ENCODE measurements at places on chromosomes 2 and 18.

DNA sequence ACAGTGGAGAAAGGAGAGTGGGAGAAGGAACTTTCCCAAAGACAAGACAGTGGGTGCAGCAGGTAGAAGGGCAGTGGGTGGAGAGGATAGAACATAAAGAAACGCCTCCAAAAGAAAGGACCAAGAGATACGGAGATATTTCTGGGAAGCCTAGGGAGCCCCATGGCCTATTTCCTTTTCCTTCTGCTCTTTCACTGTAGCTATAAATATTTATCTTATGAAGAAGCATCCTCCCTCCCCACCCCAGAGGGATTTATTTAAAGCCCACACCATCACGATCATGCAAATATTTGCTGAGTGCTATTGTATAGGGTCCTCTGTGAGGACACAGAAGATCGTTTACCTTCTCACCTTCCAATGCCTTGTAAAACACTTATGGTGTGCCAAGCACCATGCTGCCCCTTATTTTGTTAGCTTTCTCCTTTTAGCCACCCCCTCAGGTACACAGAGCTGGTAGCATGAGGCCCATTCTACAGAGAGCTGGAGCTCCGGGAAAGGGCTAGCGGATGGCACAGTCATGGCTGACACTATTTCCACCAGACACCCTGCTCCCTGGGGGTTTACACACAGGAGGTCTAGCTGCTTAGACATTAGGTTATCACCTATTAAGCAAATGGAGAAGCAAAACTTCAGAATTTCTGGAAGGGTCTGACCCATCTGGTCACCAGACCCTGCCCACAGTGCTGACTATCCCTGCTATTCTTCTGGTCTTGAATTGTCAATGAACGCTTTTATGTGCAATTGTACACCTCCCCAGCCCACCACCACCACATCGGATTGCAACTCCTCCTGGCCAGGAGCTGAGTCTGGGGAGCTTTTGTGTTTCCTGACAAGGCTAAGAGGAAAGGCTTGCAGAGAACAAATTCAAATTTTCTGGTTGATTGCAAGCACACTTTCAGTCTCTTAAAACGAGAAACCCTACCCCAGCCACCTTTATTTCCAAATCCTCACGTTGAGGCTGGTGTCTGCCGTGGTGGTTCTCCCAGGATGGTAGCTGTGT lies 91.8 kb upstream of the KLF7 start:
- peak; percentile 63 for DNase-seq

- peak; percentile 30 for DNase-seq
Observed at GRCh38 chr2:160471950-160472349, 21.7 kb downstream of the RBMS1 start.

- no peak for DNase-seq
Observed at GRCh38 chr2:149005471-149006077, 32.9 kb upstream of the LYPD6B start.

GRCh38 chr2:241215421-241215820 lies 26.9 kb downstream of the ANO7 start:
- no peak for DNase-seq

GRCh38 chr2:242031481-242032019 lies 162.0 kb downstream of the RTP5 start:
- DNase-seq: peak; percentile 94

GRCh38 chr2:3168230-3168891 lies 209.3 kb downstream of the EIPR1 start:
- peak; percentile 75 for DNase-seq

- DNase-seq: no peak
Observed at GRCh38 chr2:238774980-238775509, 72.8 kb upstream of the TWIST2 start.

GRCh38 chr2:159904127-159904958 lies 106.3 kb upstream of the CD302 start:
- DNase-seq: no peak

DNA sequence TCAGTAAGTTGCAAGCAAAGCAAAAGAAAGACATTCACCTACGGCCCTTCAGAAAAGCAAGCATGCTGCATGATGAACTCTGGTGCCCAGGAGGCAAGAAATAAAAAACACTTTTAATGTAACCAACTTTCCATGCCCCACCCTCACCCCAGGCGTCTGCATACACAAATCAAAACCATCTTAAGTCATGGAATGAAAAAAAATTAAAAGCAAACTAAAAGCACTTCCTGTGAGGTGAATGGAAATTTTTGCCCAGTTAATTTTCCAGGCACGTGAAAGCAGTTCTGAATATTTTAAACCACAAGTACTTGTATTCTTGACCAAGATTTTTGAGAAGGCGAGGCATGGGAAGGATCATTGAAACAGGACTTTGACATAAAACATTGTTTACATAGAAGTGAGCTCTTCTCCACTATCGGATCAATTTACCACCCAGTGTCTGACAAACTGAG lies 2.5 kb upstream of the ICOS start:
- DNase-seq: no peak

DNA sequence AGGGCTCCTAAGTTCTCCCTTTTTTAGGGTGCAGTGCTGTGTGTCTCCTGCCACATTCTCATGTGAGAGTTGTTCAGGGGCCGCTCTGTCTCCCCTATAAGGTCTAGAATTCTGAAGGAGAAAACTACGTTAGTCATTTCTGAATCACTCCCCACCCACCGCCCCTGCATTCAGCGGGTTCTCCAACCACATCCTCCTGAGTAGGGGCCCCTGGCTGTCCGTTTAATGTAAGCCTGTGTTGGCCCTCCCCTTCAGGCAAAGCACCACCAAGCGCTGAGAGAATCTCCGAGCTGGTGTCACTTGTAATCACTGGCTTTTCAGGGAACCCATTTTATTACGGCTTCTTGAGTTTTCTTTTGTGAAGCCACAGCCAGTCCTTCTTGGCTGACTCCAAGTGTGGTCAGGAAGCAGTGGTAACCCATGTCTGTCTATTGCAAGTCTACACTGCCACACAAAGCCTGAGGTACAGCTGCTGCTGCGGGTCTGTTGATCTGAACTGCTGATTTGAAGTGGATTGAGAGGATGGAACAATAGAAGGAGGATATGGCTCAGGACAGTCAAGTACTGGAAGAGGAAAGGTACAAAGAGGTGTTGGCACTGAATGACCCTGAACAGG lies 16.9 kb downstream of the LCT start:
- peak; percentile 71 for DNase-seq

DNA sequence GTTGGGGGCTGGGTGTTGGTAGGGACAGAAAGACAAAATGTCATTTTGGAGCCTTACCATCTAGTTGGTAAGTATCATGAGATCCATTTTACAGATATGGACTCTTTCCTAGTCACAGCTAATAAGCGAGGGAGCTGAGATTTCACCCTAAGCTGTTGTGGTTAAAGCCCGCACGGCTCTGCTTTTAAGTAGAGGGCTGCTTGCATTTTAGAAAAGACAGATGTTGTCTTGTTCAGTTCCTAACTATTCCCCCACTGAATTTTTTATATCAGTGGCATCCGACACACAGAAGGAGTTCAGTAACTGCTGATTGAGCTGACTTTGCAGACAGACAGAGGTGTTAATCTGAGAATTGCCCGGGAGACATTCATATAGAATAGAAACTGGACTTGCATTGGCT lies 3.7 kb downstream of the QPCT start:
- no peak for DNase-seq

- no peak for DNase-seq
Observed at GRCh38 chr2:213989207-213989606, 421.6 kb upstream of the VWC2L start.

DNA sequence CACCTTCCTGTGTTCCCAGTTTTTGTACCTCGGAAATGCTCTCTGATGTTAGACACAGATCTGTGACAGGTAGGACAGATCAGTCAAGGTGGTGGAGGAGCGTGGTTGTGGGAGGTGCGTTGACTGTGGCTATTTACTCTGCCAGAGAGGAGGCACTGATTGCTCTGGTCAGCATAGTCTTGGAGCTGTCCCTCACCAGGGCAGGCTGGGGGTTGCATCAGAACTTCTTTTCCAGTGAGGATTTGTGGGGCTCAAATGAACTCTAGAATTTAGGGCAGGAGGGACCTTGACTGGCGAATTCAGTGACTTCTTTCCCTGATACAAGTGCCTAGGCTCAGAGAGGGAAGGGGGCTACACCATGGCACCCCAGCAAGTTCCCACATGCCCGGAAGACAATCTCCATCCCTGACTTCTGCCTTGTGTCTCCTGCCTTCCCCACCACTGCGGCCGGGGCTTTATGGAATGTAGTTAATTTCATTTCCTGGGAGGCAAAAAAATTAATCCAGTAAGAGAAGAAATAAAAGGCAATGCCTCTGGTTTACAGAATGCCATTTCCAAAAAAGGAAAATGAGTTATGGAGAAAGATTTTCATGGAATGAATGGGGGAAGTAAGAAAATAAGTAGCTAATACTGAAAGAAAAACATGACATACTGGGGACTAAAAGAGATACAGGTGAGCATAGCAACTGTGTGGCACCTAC lies 26.1 kb downstream of the NIFK start:
- DNase-seq: peak; percentile 63

DNA sequence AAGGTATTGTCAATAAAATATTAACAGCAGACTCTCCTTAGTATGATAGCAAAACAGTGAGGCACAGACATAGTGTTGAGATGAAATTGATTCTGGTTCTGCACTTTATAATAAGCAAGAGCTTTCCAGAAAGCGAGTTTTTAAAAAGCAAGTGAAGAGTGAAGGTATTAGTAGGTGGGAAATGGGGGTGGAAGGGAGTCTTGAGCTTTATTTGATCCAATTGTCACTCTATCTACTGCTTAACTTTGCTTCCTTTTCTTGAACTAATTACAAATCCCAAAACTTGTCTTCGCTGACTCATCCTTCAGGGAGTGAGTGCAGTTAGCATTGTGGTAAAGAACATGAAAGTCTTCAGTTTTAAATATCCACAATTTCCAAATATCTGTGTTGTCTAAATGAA lies 120.6 kb upstream of the BOD1L2 start:
- DNase-seq: peak; percentile 16

GRCh38 chr2:101041413-101041812 lies 39.3 kb downstream of the RPL31 start:
- DNase-seq: no peak

- DNase-seq: no peak
Observed at GRCh38 chr2:120406566-120406965, 60.6 kb downstream of the INHBB start.

DNA sequence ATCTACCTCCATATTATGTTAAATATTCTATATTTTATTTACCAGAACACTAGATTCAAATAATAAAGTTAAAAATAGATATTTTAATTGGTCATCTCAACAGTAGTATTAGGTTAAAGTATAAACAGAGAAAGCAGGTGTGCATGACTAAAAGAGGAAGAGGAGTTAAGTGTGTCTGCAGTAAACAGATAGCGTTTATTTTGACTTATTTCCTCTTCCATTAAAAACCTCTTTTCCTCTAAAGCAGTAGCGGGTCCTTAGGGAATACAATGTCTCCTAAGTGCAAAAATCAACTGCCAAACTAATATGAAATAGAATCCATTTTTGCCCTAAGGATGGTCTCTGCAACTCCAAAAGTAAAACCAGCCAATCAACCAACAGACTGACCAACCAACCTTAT lies 27.7 kb downstream of the EIF2AK3 start:
- no peak for DNase-seq

- DNase-seq: no peak
Observed at GRCh38 chr18:53375621-53376020, 848.8 kb downstream of the MBD2 start.

DNA sequence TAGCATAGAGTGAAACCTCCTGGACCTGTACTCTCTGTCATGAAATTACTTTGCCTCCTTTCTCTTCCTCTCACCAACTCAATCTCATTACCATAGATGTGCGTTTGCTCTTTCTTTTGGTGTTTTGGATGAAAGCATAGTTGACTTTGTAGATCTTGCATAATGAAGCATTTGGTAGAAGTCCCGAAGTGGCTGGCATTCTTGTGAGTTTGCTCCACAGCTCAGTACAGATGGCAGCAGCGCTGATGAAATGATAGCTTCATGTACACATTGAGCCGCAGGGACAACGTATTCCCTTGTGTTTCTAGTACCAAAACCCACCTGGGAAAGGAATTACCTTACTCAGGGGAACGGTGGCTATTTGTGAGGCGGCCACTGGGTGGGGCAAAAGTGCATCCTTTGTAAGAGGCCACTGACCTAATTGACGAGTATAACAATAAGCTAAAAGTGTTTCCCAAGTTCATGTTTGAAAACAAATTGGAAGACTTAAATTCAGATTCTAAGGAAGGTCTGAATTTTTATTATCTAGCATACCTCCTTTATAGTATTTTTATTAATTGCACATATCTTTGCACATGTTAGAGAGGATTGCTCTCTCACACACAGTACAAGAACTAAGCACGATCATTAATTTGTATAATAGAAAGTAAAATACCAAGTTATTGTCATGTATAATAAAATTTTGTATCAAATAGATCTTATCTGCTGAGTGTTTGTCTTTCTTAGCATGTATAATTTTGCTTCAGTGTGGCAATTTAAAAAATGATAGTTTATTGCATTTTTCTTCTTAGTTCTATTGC lies 25.4 kb upstream of the CDH7 start:
- no peak for DNase-seq

DNA sequence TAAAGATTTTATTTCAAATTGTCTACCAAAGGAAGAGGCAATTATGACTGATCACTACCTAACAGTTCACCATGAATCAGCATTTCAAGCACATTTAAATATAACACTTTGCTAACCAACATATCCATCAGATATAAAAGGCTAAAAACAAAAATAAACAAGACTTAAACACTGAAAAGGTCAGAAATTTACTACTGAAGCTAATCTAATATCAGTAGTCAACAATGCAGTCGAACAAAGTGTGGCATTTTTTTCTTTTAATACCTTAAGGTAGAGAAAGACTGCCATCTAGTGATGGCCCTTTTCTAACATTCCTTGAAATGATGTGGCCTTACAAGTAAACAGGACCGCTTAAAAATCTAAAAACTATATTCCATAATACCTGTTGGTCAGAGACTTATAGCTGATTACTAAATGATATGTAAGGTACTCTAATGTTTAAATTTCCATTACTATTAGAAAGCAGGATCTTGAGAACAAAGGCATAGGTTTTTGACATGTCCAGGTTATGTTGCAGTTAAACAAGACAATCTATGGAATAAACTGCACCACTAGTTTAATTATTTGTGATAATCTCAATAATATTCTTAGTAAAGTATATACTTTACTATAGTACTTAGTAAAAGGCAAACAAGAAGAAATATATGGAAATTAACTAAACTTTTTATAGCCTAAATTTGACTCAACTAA lies 80.0 kb downstream of the EXOC6B start:
- DNase-seq: peak; percentile 55

GRCh38 chr2:231133365-231134099 lies 8.7 kb upstream of the HTR2B start:
- DNase-seq: peak; percentile 75

GRCh38 chr2:226883296-226883795 lies 47.5 kb downstream of the RHBDD1 start:
- no peak for DNase-seq

DNA sequence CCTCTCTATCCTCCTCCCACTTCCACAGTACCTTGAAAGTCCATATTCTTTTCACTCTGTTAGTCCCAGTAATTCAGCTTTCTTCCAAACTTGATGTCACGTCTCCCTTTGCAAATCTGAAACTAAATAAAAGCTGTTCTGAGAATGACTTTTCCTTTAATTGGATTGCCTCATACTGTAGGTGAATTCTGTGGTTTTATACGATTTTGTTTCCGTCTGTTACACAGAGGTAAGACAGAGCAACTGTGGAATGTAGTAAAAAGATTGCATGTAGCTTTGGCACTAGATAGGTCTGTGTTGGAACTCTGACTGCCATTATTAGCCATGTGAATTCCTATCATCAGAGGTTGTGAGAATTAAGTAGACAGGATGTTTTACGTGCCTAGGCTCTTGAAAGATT lies 25.9 kb downstream of the MALT1 start:
- no peak for DNase-seq

All from fibroblast of skin of right biceps (primary cell).